ENCODE measurements at places on chromosomes 11 and 22.

- H3K27ac ChIP-seq: no peak overlapping the region
- H3K4me1 ChIP-seq: peaks cover 35% of the 10 kb centered on the region
- no peaks in the 10 kb centered on the region for H3K27me3 ChIP-seq
- H3K36me3 ChIP-seq: peaks cover 4% of the 10 kb centered on the region
- H3K4me3 ChIP-seq: no peak overlapping the region
Measured at GRCh38 chr11:106086135-106086534, 8.7 kb downstream of the AASDHPPT start.

DNA sequence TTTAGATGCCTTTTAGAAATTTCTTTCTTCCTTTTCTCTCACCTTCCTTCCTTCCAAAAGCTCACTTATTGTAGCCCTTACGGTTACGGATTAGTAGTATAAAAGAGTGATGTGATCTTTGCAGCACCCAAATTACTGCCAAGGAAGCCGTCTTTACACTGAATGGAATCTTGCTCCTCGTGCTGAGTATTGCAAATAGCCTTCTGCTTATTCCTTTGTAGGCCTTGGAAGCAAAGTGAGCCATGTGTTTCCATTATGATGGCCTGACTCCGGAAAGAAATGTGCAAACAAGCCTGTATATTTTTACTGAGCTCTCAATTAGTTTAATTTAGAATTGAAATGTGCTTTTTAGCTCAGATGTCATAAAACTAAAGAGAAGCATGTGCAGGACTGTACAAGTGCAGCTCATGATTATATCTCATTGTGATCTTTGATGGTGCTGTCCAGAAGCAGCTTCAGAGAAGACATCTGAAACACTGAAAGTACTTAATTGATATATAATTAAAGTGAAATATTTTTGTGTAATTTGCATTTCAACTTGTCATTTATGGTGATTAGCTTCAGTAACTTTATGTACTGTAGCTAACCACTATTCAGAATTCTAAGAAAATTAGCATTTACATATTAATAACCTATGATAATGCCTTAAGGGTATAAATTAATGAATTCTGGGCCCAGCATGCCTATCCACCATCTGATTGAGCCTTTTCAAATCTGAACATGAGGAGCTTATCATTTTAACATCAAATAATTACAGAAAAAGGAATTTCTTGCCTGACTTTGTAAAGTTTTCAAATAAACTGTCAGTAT is 129.3 kb downstream of the GRIA4 start:
- no peaks in the 10 kb centered on the region for H3K27me3 ChIP-seq
- DNase-seq: no peak
- H3K4me3 ChIP-seq: no peak overlapping the region
- no peaks in the 10 kb centered on the region for H3K36me3 ChIP-seq
- H3K27ac ChIP-seq: no peak overlapping the region
- H3K4me1 ChIP-seq: no peaks in the 10 kb centered on the region

GRCh38 chr11:114291842-114292680 is 4.1 kb upstream of the NNMT start:
- no peaks in the 10 kb centered on the region for H3K27me3 ChIP-seq
- H3K27ac ChIP-seq: peak overlapping the region; percentile 100
- H3K36me3 ChIP-seq: peaks cover 11% of the 10 kb centered on the region
- peak overlapping the region; percentile 48 for H3K4me3 ChIP-seq
- peaks cover 63% of the 10 kb centered on the region for H3K4me1 ChIP-seq

DNA sequence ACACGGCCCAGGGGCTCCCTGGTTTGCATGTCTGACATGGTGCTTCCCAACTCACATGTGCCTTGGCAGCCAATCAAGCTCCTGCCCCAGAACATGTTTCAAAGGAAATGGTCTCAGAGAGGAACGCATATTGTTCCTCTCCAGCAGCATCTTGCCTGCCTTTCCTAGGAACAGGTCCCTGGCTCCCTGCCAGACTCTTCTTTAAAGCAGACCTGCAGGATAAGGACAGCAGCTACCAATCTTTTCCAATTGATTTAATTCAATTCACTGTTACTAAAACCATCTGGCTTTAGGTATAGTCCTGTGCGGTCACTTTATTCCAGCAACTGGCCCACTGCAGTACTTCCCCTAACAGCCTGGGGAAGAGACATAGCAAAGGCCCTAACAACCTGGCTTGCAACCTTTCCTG is 79.9 kb downstream of the AMBRA1 start:
- H3K4me3 ChIP-seq: no peak overlapping the region
- H3K27ac ChIP-seq: no peak overlapping the region
- H3K36me3 ChIP-seq: peaks cover 2% of the 10 kb centered on the region

DNA sequence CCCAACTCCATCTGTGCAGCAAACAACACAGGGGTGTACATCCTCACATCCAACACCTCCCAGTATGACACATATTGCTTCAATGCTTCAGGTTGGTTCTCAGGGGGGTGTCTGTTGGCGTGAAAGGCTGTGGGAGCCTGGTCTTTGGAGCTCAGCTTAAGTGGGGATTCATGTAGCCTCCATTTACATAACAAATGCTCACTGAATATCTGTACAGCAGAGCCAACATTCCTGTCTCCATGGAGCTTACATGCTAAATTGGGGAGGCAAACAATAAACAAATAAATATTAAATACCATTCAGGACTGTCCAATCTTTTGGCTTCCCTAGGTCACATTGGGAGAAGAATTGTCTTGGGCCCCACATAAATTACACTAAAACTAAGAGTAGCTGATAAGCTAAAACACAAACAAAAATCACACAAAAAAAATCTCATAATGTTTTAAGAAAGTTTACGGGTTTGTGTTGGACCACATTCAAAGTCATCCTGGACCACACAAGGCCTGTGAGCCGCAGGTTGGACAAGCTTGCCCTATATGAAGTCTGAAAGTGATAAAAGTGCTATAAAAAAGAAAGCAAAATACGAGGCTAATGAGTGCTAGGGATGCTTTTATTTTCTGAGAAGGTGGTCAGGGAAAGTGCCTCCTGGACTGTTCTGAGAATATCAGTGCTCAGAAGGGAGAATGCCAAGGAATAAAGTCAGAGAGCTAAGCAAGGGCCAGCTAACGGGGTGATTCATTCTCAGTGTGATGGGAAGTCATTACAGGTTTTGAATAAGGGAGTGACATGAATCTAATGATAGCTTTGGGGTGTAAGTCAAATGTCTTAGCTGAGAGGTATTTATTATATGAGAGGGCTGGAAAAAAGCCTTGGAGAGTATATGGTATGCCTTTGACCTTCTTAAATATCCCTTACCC is 41.6 kb downstream of the CD44 start:
- no peaks in the 10 kb centered on the region for H3K27me3 ChIP-seq
- peaks cover 22% of the 10 kb centered on the region for H3K4me1 ChIP-seq
- H3K36me3 ChIP-seq: peaks cover 24% of the 10 kb centered on the region
- DNase-seq: no peak
- no peak overlapping the region for H3K4me3 ChIP-seq
- H3K27ac ChIP-seq: peak overlapping the region; percentile 30

DNA sequence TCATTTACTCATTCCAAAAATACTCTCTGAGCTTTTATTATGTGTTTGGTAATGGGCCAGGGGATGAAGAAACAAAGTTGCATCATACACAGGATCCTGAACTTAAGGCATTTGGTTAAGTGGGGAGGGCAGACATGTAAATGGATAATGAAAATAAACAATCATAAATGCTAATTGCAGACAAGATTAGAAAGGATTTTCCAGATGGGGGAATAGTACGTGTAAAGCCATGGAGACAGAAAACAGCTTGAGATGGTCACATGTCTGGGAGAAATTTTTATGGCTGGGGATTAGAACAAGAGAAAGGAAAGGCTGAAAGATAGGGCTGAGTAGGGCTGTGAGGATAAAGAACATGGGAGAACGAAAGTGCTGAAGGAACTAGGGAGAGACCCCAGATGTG is 534.3 kb upstream of the LARGE1 start:
- no peaks in the 10 kb centered on the region for H3K36me3 ChIP-seq
- no peaks in the 10 kb centered on the region for H3K27me3 ChIP-seq
- H3K27ac ChIP-seq: no peak overlapping the region
- no peaks in the 10 kb centered on the region for H3K4me1 ChIP-seq

GRCh38 chr11:131422496-131422895 is 52.1 kb downstream of the NTM start:
- H3K4me3 ChIP-seq: no peak overlapping the region
- H3K4me1 ChIP-seq: peaks cover 5% of the 10 kb centered on the region
- H3K36me3 ChIP-seq: peaks cover 3% of the 10 kb centered on the region
- DNase-seq: no peak
- H3K27me3 ChIP-seq: peaks cover 12% of the 10 kb centered on the region

GRCh38 chr11:44446996-44447771 is 118.3 kb upstream of the CD82 start:
- H3K4me1 ChIP-seq: no peaks in the 10 kb centered on the region
- peaks cover 22% of the 10 kb centered on the region for H3K27me3 ChIP-seq
- peak; percentile 60 for DNase-seq
- no peak overlapping the region for H3K27ac ChIP-seq

GRCh38 chr22:49317369-49317768 is 510.3 kb downstream of the BRD1 start:
- peaks cover 59% of the 10 kb centered on the region for H3K27me3 ChIP-seq
- H3K4me1 ChIP-seq: no peaks in the 10 kb centered on the region
- H3K27ac ChIP-seq: no peak overlapping the region
- H3K4me3 ChIP-seq: no peak overlapping the region
- DNase-seq: no peak
- H3K36me3 ChIP-seq: no peaks in the 10 kb centered on the region

DNA sequence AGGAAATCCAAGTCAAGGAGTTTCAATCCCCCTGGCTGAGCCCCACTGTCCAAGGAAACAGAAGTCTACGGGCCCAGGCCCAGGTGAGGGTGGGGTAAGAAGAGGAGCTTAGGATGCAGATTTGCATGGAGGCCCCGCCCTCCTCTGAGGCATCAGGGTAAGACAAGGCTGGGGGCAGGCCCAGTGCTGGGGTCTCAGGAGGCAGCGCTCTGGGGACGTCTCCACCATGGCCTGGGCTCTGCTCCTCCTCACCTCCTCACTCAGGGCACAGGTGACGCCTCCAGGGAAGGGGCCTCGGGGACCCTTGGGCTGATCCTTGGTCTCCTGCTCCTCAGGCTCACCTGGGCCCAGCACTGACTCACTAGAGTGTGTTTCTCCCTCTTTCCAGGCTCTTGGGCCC is 31.3 kb upstream of the IGLL5 start:
- no peak overlapping the region for H3K4me3 ChIP-seq
- DNase-seq: no peak
- H3K27ac ChIP-seq: no peak overlapping the region
- H3K27me3 ChIP-seq: peaks cover 79% of the 10 kb centered on the region
- H3K36me3 ChIP-seq: no peaks in the 10 kb centered on the region
- no peaks in the 10 kb centered on the region for H3K4me1 ChIP-seq

GRCh38 chr22:27761000-27761399 is 40.6 kb downstream of the MN1 start:
- H3K4me3 ChIP-seq: no peak overlapping the region
- peaks cover 36% of the 10 kb centered on the region for H3K36me3 ChIP-seq
- H3K27me3 ChIP-seq: no peaks in the 10 kb centered on the region
- H3K4me1 ChIP-seq: peaks cover 42% of the 10 kb centered on the region
- peak overlapping the region; percentile 32 for H3K27ac ChIP-seq

DNA sequence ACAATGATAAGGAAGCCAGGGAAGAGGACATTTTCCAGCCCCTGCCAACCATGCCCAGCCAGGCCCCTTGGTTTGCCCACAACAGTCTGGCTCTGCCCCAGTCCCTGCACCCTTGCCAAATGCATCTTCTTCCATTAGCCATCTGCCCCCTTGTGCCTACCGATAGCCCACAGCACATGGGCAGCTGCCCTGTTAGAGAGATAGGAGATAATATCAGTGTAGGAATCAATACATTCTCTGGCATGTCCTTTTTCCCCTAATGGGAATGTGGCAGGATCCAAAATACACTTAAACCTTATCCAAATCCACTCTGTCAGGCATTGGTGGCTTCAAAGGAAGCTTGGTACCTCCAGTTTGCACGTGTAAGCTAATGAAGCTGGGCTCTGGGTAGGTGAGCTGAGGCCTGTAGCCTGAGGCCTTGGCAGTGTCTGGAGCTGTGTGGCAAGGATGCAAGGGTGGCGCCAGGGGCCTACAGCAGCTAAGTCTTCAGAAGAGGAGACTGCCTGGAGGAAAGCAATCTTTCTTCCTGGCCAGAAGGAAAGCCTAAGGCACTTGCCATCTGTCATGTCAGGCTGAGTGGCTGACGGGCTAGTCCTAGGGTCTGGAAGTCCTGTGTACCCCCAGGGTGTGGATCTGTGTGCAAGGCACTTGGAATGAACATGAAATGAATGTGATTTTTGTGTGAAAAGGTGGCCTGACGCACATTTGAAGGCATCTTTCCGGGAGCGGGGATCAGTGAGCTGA is 164.2 kb upstream of the TBCEL start:
- no peak overlapping the region for H3K27ac ChIP-seq
- H3K4me3 ChIP-seq: no peak overlapping the region
- peaks cover 5% of the 10 kb centered on the region for H3K27me3 ChIP-seq

DNA sequence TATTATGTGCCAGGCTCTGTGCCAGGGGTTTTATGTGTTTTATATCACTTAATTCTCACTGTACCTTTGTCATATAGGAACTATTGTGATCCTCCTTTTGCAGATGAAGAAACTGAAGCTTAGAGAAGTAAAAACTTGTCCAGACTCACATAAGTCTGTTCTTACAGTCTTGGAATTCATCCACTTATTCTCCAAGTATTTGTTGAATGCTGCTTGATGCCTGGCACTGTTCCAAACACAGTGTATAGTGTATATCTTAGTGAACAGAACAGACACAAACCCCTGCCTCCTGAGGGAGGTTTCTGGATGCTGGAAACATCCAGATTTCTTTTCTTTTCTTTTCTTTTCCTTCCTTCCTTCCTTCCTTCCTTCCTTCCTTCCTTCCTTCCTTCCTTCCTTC is 29.0 kb upstream of the FGF3 start:
- no peak overlapping the region for H3K4me3 ChIP-seq
- peaks cover 2% of the 10 kb centered on the region for H3K36me3 ChIP-seq
- no peak for DNase-seq
- H3K27ac ChIP-seq: no peak overlapping the region

- peaks cover 10% of the 10 kb centered on the region for H3K4me1 ChIP-seq
- H3K27me3 ChIP-seq: no peaks in the 10 kb centered on the region
- no peak overlapping the region for H3K27ac ChIP-seq
Measured at GRCh38 chr11:65078786-65079342, 5.0 kb downstream of the CDCA5 start.

DNA sequence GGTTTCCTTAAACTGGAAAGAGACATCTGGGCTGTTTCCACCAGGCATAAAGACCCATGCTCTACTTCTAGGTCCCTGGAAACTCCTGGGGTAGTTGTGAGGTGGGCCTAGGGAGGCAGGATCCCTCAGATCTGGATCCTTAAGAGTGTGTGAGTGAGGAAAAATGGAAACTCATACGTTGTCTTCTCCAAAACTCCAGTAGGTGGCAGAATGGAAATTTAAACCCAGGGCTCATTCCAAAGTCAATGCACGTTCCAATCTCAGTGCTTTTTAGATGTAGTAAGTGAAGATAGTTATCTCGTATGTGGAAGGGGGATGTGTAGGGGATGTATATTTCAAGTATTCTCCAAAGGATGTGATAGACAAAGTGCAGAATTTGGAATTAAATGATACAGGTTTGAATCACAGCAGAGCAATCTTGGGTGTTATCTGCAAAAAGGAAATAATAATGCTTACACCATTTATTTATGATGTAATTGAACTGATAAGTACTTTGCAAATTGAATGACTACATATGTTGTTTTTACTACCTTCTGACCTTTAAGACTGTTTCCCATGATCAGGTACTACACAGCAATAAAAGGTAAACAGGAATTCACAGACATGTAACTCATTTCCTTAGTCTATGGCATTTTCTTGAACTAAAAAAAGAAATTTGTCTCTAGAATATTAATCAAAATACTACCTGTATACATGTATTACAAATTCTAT is 13.1 kb upstream of the MMP1 start:
- no peak overlapping the region for H3K27ac ChIP-seq
- no peak overlapping the region for H3K4me3 ChIP-seq
- peaks cover 17% of the 10 kb centered on the region for H3K4me1 ChIP-seq
- no peaks in the 10 kb centered on the region for H3K27me3 ChIP-seq

GRCh38 chr11:36126678-36127077 is 162.5 kb downstream of the COMMD9 start:
- no peak overlapping the region for H3K27ac ChIP-seq
- H3K4me3 ChIP-seq: no peak overlapping the region
